ENCODE measurements at places on chromosomes 1 and 21.

DNA sequence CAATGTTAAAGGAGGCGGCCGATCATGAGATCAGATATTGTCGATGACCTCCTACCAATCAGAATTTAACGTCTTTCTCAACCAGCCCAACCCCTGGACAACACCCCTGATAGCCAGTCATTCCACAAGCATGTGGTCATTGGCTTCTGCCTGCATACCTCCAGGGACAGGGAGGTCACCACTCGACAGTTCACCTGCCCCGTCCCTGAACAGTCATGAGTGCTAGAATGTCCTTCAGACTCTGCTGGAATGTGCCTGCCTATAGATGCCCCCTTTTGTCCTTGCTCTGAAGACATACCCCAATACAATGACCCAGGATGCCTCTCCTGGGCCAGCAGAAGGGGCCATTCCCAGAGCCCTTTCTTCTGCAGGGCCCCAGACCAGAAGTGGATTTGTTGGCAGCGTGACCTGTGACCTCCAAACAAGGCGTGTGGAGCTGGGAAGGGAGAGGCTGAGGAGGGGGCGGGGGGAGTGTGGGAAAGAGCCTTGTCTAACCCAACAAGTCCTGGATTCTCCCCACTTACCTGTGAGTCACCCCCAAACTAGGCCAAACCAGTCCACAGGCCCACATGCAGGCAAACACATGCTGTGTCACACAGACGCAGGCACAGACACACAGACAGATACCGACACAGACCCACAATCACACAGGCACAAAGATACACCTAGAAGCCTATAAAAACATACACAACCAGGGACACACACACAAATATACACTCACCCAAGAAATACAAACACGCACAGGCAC lies 2.2 kb downstream of the CRYBG2 start:
- peak; percentile 41 for DNase-seq

DNA sequence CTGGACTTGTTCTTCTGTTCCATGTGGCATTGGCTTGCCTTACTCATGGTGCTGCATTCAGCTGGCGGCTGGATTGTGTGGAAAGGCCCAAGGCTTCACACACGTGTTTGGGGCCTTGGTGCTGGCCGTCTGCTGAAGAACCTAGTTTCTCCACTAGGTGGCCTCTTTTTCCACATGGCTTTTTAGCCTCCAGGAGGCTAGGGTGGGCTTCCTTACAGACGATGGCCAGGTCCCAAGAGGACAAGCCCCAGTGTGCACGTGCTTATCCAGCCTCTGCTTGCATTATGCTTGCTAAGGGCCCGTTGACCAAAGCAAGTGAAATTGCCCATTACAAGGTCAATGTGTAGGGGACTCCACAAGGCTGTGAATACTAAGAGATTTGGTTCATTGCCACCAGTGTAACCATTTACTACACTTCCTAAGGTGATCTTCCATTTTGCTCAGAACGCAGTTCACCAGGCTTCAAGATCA lies 47.5 kb upstream of the FOXO6 start:
- no peak for DNase-seq

DNA sequence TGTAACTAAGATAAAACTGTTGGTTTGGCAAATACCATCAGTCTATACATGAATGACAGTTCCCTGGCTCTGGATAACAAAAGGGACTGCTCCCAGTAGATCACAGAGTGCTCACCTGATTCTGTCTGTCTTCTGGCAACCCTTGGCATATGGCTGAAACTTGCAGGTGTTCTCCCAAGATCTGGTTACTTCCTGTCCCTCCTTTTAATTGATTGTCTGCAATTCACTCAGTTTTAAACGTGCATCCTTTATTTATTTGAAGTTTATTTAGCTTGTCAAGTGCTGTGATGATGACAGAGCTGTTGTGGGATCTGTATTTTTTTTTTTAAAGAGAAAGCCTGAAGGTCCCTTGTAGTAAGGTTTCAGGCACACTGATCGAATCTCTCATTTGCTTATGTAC lies 3.4 kb downstream of the KCNA3 start:
- DNase-seq = no peak

DNA sequence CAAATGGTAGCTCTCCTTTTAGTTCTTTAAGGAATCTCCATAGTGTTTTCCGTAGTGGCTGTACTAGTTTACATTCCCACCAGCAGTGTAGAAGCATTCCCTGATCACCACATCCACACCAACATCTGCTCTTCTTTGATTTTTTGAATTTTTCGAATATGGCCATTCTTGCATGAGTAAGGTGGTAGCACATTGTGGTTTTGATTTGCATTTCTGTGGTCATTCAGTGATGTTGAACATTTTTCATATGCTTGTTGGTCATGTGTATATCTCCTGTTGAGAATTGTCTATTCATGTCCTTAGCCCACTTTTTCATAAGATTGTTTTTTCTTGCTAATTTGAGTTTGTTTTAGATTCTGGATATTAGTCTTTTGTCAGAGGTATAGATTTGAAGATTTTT lies 84.6 kb upstream of the B3GALT2 start:
- peak; percentile 84 for DNase-seq

DNA sequence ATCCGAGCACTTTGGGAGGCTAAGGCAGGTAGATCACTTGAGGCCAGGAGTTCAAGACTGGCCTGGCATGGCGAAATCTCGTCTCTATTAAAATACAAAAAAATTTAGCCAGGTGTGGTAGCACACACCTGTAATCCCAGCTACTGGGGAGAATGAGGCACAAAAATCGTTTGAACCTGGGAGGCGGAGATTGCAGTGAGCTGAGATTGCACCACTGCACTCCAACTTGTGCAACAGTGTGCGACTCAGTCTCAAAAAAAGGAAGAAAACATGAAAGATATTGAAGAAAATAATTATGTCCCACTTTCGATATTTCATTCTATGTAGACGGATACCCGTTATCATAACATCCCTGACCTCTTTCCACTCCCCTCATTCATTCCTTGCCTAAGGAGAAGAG lies 19.2 kb downstream of the TUT4 start:
- DNase-seq = no peak

DNA sequence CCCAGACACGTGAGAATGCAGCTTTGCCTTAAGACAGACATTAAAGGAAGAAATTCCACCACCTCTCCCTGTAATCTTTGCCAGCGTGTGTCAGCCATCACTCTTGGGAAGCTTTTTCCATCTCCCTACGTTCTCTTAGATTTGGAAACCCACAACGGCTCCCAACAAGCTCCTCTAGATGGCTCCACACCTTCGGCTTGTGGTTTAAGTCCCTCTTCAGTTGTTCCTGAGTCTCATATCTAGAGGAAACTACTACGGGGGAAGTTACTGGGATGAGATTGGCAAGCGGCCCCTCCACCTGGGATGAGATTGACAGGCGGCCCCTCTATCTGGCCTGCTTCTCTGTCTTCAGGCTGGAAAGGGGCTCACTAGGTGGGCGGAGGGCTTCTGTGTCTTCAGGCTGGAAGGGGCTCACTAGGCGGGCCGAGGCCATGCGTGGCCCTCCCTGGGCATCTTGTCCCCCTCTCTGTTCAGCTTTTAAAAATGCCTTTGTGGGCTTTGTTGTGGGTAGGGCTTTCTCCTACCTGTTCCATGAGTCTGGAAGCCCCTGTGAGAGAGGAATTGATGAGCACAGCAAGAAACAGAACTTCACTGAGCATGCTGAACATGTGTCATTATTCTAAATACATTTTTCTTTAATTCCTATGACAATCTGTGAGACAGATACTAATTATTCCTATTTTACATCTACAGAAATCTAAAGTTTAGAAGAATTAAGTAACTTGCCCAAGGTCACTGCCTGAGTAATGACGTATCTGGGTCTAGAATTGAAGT lies 670.5 kb downstream of the KIF26B start:
- DNase-seq = peak; percentile 20

- peak; percentile 20 for DNase-seq
These were observed 28.8 kb downstream of the TSPAN2 start for GRCh38 chr1:115060501-115060900.

- no peak for DNase-seq
These were observed 61.1 kb downstream of the FYB2 start for GRCh38 chr1:56758135-56758534.

DNA sequence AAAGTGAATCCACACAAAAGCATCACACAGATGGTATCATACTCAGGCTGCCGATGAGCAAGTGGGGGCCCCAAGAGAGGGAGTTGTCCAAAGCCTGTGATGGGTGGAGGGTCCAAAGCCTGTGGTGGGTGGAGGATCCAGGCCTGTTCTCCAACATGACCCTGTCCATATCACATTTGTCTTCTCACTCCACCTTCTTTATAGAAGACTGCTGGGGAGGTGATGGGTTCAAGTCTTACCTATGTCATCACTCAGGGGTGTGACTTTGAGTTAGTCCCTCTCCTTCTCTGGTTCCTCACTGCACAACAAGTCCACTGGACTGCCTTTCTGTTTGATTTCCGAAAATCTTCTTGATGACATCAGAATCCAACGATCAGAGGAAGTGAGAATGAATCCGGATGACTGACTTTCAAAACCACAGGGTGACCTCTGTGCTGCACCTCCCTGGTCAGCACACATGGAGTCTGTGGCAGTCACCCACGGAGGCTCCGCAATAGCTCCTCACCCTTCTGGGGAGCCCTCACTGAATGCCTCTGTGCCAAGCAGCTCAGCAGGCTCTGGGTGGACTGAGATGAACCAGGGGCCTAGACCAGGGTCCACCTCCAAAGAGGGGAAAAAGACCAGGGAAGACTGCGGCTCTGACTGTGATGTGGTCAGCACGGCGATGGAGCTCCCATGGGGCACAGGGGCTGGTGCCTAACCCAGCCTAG lies 166.8 kb downstream of the HIVEP3 start:
- DNase-seq = peak; percentile 79

- no peak for DNase-seq
These were observed 148.6 kb downstream of the GRIK3 start for GRCh38 chr1:36885540-36886357.

DNA sequence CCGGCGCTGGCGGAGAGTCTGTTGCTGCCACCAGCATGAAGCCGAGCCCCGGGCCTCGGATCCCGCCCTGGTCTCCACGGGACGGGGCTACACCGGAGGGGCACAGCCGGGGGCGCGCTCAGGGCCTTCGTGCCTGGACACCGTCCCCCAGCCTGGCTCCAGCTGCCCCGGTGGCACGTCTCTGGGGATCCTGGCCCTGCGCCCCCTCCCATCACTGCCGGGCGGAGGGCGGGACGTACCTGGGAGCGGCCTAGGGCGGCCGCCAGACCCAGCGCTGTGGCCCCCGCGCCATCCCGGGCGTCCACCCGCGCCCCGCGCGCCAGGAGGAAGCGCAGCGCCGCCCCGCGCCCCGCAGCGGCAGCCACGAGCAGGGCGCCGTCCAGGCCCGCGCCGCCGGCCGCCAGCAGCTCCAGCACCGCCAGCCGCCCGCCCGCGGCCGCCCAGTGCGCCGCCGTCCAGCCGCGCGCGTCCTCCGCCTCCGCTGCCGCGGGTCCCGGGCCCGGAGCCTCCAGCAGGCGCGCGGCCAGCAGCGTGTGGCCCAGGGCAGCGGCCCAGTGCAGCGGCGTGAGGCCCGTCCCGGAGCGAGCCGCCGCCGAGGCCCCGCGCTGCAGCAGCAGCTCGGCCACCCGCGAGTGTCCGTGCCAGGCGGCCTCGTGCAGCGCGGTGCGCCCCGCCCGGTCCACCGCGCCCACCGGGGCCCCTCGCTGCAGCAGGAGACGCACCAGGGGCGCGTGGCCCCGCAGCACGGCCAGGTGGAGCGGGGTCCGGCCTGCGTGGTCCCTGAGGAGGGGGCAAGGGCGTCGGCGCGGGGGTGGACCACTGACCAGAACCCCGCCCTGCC lies 1.0 kb downstream of the ANKRD65 start:
- peak; percentile 17 for DNase-seq

GRCh38 chr1:106396020-106396419 lies 660.5 kb upstream of the PRMT6 start:
- DNase-seq = no peak

All from EH (cell line).